GM23248 (cell line): ENCODE measurements at places on chromosomes 3 and 15. TPM values are rescaled to one million over a fixed set of nuclear protein-coding genes. Genes with fewer than 3 reads are reported as not detected.

DNA sequence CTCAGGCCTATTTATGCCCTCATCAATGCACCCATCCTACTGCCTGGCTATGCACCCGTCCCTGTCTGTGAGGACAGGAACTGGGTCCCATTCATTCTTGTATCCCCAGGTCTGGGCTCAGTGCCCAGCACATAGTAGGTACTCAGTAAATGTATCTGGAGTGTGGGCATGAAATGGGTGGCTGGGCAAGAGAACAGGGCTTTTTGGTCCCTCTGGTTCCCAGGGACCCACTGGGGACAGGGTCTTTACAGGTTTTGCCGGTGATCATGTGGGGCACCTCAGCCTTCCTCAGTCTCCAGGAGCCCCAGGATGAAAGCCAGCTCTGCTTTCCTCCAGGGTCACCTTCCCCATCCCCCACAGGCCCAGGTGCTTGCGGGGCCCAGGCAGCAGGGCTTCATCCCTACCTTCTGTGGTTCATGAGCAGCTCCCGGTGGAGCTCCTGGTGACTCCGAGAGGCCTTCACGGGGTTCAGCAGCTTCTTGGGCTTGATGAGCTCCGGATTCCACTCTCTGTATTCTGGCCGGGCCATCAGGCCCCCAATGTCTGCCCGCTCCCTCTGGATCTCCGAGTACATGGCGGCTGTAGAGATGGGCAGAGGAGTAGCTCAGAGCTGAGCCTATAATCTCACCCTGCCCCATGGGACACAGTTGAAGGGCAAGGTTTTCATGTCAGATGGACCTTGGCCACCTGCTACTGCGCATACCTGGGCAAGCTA is 7.7 kb downstream of the FAM107A start:
- DNase-seq, result no peak

DNA sequence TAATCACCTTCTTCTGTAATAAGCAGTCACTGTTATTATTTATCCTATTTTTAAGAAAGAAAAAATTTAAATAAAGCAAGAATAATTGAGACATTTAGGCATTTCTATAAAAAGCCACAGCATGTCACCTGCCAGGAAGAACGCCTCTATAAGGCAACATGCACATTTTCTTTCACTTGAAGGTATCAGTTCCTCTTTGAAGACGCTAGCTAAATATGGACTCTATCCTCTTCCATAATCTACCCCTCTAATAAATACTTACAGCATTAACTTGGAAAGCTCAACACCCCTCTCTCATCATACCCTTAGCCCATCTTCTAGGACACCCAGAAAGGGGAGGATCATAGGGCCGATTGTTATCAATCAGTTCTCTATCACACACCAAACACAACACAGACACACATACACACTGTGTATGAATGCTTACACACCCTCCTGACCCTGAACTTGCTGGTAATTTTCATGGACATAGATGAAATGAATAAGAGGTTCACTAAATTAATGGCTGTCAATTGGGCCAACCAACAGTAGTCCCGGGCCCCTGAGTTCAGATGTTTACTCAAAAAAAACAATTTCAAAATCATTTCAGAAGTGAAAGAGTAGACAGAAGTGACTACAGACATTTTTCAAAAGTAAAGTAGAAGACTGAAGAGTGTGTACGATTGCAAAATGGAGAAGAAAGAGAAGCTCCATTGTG is 102.5 kb downstream of the ZMAT3 start:
- DNase-seq, result no peak

The FAM227B gene
- 4.4 and 4.6 TPM in 2 replicates for total RNA-seq

DNA sequence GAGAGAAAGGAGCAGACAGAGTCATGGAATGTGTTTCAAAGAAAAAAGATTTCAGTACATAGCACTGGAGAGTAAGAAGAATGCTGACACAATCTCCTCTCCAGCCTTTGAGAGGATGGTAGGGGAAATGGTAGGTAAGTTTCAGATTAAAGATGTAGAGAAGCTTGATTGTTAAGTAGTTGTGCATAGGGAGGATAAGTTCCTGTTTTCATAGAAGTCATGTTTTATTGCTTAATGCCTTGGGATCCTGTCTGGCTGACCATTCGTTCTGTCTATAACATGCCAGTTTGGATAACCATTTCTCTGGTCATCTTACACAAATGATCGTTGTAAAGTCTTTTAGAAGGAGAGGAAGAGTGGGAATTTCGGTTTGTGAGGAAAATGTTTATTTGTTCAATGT is 95.7 kb upstream of the IGSF10 start:
- DNase-seq, result no peak

The PP2D1 gene
- not detected in 2 replicates for total RNA-seq

DNA sequence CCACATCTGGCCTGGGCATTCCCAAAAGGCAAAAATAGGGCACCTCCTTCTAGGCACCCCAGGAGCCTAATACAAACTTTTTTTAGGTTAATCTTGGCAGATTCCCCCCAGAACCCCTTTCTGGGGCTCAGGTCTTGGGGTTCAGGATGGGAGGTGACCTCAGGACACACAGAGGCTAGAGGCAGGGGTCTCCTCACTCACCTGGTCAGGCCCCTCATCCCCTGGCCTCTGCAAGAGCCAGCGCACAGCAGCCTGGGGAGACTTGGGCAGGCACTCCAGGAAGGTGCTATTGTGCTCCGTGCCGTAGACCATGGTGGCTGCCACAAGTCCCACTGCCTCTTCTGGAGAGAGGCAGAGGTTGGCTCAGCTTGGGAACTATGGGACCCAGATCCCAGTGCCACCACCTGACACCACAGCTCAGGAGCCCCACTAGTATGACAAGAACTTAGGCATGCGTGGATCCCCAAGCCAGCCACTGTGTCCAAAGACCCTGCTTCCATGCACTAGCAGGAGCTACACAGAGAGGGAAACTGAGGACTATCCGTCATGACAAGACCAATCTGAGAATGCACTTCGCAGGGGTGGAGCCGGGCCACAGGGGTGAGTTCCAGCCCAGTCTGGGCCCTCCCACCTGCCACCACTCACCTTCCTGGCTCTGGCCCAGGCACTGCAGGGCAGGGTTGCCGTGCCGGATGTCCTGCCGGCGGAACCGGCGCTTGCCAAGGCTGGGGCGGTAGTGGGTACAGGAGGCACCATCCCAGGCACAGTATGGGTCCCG is 7.4 kb downstream of the SEMA3G start:
- no peak for DNase-seq

DNA sequence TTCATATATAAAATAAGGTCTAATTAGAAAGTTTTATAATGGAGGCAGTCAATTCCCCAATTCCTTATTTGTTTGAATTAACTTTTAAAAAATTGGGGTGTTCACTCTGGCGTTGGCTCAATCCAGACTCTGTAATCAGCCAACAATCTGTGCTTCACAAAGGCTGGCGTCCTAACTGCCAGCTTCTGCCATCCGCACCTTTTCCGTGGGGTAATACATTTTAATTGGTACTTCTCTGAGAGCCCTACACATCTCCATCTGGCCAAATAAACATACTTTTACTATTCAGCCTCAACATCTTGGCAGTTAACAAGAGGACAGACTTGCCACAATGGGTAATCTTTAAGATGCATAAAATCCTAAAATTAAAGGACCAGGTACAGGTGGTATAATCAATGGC is 125.2 kb upstream of the CCNL1 start:
- DNase-seq, result no peak

GRCh38 chr3:40302784-40303183 is 6.7 kb upstream of the EIF1B start:
- peak; percentile 21 for DNase-seq

DNA sequence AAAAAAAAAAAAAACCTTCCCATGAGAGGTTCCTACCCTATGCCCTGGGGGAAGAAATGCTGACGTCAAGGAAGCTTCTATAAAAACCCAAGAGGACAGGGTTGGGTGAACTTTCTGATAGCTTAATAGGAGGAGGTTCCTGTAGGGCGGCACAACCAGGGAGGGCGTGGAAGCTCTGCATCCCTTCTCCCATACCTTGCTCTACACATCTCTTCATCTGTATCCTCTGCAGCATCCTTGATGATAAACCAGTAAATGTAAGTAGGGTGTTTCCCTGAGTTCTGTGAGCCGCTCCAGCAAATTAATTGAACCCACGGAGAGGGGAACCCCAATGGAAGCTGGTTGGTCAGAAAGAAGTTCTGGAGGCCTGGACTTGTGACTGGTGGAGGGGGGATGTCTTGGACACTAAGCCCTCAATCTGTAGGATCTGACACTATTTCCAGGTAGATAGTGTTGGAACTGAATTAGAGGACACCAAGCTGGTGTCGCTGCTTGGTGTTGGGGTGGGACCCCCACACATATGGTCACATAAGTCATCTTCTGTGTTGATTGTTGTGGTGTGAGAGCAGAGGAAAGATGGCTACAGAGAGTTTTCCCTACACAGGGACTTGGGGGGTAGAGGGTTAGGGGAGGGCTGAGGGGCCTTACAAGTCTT is 91.5 kb downstream of the ST6GAL1 start:
- no peak for DNase-seq

DNA sequence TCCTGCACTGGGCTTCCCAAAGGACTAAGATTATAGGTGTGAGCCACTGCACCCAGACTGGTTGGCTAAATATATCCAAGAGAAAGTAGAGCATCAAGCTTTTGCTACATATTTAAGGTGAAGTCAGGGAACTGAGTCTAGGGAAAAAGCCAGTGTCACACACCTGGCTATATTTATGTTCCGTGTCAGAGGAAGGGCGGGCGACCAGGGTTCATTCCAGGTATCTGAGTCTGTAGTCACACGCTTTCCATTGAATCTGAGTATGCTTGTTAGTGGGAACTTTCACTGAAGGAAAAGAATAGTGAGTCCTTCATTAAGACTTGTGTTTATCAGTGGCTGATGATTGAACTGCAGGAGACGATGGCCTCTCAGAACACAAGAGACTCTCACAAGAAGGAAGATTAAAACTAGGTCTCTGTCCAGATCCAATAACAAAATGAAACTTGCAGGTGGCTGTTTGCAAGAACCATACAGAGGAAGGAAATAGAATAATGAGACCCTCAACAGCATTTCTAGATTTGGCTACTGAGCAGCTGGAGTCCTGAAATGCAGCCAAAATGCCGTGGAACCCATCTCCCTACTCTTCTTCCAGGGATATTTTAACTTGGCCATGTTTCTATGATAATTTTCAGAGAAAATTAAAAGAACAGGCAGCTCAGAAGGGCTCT is 276.3 kb downstream of the THSD4 start:
- no peak for DNase-seq
